ENCODE measurements at places on chromosomes 11 and 22.

GRCh38 chr22:31122532-31123291 lies at the start of gene INPP5J:
Gene INPP5J, plus strand, starts transcription at chr22:31122966. Its CDS starts 49 bp downstream, at chr22:31123015.
- peak; percentile 15 for DNase-seq

GRCh38 chr11:72452495-72452894 lies 18.2 kb upstream of the CLPB start:
- DNase-seq, result no peak

GRCh38 chr11:118054712-118055640 lies 21.9 kb upstream of the TMPRSS4 start:
- DNase-seq, result no peak

GRCh38 chr11:70574725-70575347 lies 176.5 kb downstream of the CTTN start:
- DNase-seq, result no peak

DNA sequence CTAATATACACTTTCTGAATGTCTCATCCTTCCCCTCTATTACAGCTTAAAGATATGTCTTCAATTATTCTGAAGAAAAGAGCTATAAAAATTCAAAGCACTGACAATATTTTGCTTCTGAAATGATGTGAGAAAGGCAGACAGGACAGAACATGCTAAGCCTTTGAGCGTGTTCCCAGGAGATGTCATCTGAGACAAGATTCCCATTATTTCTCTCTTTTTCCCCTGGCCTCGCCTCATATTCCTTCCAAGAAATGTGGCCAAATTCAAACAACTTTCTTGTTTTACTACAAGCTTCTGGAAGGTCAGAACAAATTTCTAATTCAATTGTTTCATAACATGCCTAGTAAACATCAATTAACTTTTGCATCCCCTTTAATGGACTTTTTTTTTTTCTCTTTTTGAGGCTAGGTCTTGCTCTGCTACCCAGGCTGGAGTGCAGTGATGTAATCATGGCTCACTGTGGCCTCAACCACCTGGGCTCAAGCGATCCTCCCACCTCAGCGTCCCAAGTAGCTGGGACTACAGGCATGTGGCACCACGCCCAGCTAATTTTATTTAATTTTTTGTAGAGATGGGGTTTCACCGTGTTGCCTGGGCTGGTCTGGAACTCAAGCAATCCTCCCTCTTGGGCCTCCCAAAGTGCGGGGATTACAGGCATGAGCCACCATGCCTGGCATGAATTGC lies 37.1 kb upstream of the NFRKB start:
- no peak for DNase-seq

DNA sequence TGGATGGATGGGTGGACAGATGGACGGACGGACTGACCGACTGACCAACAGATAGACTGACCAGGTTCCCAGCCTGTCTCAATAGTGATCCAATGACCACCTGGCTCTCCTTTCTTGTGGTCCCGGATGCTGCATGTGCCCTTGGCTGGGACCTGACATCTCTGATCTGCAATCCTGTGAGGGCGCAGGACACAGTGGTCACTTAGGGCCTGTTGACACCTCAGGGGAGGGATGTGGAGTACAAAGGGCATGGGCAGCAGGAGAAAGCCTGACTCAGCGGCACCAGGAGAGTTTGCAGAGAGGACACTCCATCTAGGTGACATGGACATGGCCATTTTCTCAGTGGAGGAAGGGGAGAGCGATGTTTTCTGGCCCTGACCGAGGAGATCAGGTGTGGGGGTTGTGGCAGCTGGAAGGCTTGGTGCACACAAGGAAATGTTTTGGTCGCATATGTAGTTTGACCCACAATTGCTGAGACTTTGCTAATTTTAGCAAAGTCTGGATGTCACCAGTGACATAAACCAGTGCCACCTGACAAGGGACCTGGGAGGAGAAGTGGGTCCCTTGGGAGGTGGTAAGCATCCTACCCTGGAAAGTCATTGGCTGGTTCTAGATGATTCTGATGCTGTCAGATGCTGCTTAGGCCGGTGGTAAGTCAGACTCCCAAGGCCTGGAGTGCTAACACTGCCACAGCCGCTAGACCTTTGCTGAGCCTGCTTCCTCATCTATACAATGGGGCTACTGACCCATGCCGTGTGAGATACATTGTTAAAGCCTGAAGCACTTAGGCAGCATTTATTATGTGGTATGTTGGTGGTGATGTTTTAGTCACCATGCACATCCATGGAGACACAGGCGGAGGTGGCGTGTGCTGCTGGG lies 50.7 kb downstream of the CD82 start:
- no peak for DNase-seq

DNA sequence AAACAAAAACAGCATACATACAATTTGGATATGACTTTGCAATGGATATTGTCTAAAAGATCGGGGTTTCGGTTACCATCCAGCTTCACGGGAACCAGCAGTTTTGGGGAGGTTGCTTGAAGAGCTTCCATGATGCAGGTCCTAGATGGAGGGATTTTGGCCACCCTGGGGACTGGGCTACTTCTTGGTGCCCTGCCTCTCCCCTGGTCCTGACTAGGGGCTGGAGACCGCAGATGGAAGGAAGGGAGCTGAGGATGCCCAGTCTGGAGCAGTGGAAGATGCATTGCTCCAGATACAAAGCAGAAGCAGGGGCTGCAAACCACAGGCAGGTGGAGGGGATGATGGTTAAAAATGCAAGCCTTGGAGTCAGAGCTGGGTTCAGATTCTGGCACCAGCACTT lies 13.5 kb downstream of the SOX10 start:
- DNase-seq, result no peak

- DNase-seq, result peak; percentile 13
Measured at GRCh38 chr11:65224930-65225278, 36.9 kb upstream of the POLA2 start.

DNA sequence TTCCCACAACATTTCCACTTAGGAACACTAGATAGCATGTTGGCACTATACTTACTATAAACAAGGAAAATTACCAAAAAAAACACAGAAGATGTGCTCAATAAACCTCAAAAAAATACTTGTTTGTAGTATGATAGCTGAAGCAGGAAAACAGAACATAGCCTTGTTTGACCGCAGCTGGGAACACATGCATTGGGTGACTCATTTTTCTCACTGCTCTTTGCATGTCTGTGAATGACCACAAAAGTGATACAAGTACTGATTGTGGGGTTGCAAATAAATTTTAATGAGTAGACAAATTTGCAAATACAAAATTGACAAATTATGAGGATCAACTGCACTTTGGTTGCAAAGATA lies 22.8 kb upstream of the GUCY1A2 start:
- DNase-seq, result peak; percentile 89

All from astrocyte of the cerebellum (primary cell).